ENCODE measurements at places on chromosomes 7 and 10.

GRCh38 chr7:98724591-98724990, 107.5 kb downstream of the NPTX2 start:
- peak; percentile 8 for DNase-seq

DNA sequence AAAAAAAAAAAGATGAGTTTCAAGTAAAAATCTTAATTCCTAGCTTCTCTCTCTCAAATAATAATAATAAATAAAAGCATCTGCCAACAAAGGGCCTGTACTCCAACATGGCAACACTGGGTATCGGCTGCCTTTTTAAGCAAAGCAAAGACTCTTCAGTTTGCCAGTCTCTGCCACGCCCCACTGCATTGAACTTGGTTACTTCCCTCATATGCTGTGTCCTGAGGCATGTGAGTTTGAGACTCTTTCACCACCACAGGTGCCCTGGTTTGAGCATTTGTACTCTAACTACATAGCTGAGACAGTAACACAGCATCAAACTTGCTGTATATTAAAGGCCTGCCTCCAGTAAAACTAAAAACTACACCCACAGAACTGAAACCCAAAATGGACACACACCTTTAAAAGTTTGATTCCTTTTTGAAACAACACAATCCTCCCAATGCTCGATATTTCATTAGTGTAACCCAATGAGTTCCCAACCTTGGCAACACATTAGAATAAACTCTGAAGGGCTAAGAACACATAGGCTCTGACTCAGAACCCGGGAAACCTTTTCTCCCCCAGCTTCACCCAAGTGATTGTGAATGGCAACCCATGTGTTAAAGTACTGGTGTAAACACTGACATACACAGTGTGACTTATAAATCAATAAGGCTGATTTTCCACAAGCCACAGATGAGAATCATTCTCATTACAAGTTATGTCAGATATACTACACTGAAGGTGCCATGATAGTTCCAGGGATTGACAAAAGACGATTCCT, 12.0 kb downstream of the JAZF1 start:
- DNase-seq, result peak; percentile 51

GRCh38 chr7:56033671-56034432, 17.4 kb downstream of the PSPH start:
- DNase-seq, result peak; percentile 77

GRCh38 chr7:19107356-19108146, 9.9 kb downstream of the TWIST1 start:
- peak; percentile 83 for DNase-seq

- no peak for DNase-seq
Observed at GRCh38 chr7:92749832-92750446, 86.4 kb downstream of the CDK6 start.

GRCh38 chr10:23453465-23453864, 14.6 kb downstream of the OTUD1 start:
- no peak for DNase-seq

DNA sequence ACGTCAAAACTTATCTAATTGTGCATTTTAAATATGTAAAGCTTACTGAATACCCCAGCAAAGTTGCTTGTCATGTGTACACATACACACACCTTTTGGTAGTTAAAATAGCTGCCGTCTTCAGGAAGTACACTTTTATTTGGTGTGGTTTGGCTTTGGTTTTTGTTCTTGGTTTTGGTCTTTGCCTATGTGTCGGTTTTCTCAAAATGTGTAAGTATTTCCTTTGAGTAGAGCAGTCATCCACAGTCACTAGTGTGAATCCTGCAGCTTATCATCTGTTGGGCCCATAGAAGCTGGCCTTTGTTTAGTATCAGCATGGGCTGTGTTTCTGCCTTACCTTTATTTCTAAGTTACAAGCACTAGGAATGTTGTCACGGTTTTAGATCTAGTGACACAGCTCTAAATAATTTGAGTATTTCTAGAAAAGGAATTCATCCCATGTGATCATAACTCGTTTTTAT, 35.3 kb downstream of the NET1 start:
- DNase-seq, result no peak

DNA sequence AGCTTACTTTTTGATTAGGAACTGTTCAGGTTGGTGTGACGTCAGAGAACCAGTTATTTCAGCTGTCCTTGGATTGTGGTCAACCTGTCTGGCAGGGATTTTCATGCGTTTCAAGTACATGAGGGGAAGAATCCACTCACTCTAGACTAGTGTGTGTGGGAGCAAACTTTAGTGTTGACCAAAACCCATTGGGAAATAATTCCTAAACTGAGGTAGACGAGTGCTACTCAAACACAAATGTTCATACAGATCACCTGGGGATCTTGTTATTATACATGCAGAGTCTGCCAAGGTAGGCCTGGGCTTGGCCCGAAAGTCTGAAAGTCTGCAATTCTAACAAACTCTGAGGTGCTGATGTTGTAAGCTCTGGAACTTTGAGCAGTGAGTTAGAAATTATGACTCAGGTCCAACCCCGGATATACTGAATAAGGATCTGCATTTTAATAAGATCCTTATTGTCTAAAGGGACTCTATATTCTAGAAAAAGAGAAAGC, 111.1 kb upstream of the CREB5 start:
- peak; percentile 85 for DNase-seq

DNA sequence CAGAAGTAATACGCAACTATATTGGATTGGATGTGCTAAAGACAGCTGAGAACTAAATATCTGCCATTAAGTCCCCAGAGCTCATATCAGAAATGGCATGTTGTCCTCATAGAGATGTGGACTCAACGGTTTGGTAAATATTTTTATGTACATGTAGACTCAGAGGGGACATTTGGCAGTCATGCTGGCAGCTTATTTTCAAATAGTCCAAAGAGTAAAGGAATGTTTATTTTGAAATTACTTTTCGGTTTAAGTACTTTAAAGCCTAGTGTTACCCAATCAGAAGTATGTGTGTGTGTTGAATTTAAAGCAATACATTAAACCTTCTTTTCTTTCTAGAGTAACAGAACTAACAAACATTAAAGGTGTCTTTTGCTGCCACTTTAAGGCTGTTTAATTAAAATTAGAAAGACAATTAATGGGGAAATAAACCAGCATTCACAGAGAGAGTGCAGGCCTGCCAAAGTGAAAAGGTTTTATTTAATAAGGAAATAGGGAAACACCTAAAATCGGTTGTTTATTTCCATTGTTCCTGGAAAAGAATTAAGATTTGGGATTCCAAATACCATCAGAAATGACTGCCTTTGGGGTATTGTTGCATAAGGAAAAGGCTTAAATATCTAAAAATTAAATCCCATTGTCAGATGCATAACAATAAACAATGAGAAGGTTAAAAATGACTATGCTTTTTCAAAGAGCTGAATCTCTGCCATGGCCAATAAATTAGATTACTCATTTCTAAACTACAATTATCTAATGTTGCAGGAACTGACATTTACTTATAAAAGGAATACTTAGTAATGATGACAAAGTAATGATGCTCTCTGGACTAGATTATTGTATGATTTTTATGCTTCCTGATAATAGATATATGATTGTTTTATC, 113.4 kb upstream of the AHR start:
- peak; percentile 70 for DNase-seq

GRCh38 chr10:34658934-34659333, 156.2 kb downstream of the PARD3 start:
- no peak for DNase-seq

GRCh38 chr10:10528563-10528910, 489.1 kb upstream of the CELF2 start:
- peak; percentile 62 for DNase-seq

- DNase-seq, result no peak
Observed at GRCh38 chr7:124893140-124893827, 36.3 kb downstream of the POT1 start.

- DNase-seq, result no peak
Observed at GRCh38 chr10:95505084-95505610, 56.0 kb downstream of the SORBS1 start.

DNA sequence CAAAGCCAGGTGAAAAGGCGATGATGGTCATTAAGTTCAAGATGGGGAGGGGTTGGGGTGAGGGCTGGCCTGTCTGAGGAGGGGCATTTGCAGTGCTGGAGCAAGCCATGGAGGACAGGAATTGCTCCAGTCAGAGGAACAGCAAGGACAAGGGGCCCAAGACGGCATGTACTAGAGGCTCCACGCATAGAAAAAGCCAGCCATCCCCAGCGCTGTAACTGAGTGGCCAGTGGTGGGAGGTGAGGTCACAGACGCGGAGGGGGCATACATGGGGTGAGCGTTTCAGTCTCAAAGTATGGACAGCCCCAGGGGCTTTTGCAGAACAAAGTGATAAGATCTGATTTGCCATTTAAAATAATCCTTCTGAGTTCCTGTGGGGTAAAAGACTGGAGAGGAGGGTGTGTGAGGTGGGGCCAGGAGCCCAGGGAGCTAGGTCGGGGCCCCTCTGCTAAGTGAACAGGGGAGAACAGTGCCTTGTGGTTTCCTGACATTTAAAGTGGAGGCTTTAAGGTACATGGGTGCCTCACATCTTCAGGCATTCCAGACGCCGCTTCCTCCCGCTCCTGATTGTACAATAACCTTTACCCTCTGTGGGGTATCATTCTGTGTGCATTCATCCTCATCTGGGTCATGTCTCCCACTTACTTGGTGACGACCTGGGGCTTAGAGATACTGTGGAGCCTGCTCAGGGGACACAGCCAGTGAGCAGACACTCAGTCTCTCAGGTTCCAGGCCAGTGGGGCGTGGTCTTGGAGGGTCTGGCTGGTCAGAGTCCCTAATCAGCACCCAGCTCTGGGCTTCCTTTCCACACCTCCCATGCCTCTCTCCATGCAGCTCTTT, 105.6 kb upstream of the GPR26 start:
- DNase-seq, result no peak

DNA sequence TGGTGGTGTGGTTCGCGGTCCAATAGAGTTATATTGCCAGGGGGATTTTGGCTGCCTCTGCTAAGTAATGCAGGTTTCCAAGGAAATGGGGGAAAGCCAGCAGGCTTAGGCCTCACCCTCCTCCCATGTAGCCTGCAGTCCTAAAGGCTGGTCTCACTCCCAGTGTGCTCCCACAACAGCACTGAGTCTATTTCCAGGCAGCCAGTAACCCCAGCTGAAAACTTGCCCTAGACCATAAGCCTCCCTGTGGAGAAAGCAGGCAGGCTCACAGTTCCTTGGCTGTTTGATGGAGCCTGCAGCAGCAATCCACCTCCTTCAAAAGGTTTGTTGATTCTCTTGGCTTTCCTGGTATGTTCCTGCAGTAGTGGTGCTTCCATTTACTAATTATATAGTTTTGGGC, 220.0 kb upstream of the ZNF804B start:
- DNase-seq, result no peak

DNA sequence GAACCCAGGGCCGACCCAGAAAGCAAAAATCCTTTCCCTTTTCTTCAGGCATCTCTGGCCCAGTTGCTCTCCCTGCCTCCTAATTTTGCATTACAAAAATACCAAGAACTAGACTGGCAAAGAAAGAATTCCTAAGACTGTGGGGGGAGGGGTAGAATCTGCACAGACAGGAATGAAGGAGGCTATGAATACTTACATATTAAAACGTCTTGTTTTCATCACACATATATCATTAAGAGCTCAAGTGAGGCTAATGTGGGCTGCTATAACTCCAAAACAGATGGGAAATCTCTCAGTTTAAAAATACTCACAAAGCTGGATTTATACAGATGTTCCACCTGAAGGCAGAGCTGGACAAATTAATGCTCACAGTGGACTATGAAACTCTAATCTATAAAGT, 29.2 kb upstream of the MKX start:
- no peak for DNase-seq

DNA sequence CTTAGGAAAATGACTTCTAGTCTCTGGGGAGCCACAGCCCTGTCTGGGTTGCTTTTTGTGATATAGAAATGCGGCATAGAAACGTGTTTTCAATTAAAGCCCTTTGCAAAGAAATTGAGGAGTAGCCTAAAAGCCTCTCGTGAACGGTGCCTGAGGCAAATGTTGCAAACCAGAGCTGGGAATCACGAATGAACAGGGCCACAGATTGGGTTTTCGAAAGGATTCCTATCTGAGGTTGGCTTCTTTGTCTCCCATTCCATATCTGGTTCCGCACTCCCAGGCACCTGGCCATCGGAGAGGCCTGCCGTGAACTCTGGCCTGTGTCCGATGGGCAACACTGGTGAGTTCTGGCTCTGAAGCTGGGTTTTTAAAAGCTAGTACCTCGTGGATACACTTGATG, 221.6 kb downstream of the TCF7L2 start:
- no peak for DNase-seq

- peak; percentile 64 for DNase-seq
Observed at GRCh38 chr10:114868870-114869519, 47.4 kb downstream of the FHIP2A start.

DNA sequence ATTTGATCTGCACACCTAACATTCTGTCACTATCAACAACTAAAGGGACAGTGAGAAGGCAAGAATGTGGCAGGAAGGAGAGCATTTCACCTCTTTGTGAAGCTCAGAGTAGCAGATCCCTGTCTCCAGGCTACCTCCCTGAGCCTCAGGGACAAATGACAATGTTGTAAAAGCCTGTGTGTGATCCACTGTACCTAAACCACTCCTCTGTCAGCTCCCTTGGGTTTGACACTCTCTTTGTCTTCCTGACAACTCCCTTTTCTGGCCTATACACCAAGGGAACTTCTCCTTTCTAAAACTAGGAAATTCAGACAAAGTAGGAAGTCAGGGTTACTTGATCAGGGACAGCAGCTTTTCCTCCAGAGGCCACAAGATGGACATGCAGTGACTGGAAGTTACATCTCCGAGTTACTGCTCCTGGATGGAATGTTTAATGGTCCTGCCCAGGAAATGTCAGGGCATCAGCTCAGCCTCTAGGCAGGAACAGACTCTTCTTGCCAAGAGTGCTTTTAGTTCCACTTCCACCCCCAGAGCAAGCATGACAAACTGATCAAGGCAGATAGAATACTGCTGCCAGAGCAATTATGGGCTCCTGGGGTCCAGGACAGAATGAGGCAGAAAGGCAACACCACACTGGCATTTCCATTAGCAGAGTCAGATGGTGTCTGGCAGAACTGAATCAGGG, 1014.5 kb upstream of the LRRTM3 start:
- DNase-seq, result no peak

DNA sequence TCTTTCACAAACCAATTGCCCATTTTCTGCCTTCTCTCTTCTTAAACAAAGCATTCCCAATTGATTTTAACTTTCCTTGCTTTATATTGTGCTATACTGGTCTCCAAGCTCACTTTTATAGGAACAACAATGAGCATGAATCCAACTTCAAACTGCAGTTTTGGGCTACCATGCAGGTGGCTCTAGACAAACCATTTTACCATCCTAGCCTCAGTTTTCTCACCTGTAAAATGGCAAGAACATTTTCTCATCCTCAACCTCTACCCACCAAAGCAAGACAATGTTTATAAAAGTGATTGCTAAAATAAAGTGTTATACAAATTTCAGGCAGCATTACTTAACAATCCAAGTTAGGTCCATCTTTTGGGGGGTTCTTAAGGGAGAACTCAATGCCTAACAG, 66.8 kb upstream of the ASAH2 start:
- DNase-seq, result no peak

GRCh38 chr10:73414230-73414945, 530 bp upstream of the ANXA7 start:
- no peak for DNase-seq

GRCh38 chr7:144885478-144885877, 49.6 kb upstream of the TPK1 start:
- DNase-seq, result no peak

- no peak for DNase-seq
Observed at GRCh38 chr7:3915337-3915878, 614.4 kb downstream of the SDK1 start.
